Kidney capillary endothelial cell (primary cell): ENCODE measurements at places on chromosomes 4 and X.
A peak's percentile ranks its signal among the peaks of the same experiment; 100 is the strongest.

DNA sequence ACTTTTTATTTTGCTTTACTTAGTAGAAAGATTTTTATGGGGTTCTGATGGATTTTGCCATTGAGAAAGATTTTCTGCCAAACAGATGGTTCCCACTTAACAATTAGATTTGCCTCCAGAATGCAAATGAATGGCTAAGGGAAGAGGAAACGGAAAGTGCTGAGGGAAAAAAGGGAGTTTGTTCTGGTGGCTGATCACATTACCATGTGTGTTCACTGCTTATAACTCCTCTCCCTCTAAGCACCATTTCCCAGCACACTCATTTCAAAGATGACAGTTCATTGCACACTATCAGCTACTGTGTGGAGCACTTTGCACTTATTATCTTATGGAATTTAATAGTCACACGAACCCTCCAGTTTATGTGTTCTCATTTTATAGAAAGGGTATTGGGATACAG lies 68.0 kb upstream of the GRID2 start:
- no peak for DNase-seq

GRCh38 chrX:105017641-105018040 lies 202.9 kb downstream of the TEX13A start:
- no peak for DNase-seq

DNA sequence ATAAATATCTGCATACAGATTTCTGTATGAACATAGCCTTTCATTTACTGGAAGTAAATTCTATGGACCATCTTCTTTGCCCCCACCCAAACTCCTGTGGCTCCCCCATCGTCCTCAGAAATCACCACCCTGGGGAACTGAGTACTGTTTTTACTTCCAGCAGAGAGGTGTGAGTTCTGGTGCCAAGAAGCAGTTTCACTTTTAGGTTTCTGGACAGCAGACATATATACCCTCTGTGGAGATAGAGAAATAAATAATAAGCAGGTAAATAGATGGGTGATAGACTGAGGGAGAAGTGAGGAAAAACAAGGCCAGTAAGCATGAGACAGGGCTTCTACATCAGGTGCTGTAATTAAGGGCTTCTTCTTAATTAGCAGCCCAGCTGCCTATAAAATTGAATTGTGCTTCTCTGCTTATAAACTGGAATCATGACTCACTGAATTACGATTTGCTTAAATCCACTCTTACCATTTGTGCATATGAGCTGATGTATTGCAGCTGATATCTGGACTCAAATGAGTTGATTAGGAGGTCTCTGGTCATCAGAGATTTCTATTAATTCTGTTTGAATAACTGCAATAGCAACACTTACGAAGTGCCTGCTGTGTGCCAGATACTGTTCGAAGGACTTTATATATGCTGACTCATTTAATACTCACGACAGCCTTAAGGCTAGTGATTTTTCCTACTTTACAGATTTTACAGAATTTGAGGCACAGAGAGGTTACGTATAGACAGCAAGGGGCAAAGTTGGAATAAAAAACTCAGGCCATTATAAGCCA lies 60.8 kb upstream of the DHX15 start:
- no peak for DNase-seq

GRCh38 chrX:19810006-19810774 lies 77.2 kb downstream of the SH3KBP1 start:
- no peak for DNase-seq

DNA sequence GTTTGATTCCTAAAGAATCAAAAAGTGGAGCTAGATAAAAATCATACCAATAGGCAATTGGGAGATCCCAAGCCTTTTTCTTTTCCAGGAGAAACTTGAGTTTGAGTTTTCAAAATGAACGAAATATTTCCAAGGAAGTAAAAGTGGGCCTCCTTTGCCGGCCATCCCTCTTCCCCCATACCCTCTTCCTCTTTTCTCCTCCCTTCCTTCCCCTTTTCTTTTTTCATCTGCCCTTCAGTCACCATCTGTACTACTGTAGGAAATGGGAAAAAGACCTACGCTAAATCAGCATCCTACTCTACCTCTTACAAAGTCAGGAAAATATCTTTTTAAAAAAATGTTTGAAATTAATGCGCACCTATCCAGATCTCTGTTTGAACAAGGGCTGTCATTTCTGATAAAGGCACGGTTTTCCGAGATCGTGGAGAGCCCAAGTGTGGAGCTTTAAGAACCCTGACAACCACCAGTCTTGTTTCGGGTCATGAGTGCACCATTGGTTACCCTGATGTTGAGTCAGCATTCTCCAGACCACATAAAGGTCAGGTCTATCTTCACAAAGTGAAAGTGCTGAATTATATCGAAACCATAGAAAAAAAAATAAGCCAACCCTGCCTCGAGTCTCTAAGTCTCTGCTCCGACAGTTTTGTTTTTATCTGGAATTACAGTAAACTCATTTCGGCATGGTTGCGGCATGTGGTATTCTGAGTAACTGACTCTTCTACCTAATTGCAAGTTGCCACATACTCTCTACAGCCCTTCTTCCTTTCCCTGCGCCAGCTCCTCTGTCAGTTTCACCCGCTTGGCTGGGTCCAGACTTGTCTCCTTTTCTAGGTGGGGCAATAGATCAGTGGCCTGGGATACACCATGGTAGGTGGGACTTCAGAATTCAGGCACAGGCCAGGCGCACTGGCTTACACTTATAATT lies 140.2 kb upstream of the KLF3 start:
- DNase-seq, result no peak

DNA sequence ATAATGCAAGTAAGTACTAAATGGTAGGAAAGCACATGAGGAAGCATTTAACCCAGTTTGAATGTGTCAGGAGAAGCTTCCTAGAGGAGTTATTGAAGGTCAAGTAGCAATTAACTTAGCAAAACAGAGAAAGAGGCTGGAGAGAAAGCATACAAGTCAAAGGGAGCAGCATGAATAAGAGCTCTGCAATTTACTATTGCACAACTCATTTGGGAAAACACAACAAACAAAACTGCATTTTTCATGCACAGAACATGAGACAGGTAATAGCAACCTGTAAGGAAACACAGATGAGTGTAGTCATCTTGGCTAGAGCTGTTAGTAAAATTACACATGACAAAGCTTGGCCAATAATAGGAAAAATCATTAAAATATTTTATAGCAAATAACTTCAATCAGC lies 538.1 kb downstream of the PPP4R3C start:
- no peak for DNase-seq

DNA sequence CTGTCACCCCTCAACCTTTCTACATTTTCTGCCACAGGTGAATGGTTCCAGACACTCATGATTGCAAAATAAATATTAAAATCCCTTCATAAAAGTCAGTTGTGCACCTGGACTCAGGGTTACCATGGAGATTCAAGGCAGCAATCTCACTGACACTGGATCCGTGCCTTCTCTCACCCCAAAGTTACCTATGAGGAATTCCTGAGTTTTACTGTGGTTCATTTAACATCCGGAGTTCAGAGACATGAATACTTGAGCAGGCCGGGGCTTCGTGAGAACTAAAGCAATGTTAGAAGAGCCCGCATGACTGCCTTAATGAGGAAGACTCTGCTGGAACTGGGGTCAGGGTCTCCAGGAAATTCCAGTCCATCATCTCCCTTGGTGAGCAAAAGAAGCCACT lies 12.5 kb upstream of the CLNK start:
- no peak for DNase-seq

DNA sequence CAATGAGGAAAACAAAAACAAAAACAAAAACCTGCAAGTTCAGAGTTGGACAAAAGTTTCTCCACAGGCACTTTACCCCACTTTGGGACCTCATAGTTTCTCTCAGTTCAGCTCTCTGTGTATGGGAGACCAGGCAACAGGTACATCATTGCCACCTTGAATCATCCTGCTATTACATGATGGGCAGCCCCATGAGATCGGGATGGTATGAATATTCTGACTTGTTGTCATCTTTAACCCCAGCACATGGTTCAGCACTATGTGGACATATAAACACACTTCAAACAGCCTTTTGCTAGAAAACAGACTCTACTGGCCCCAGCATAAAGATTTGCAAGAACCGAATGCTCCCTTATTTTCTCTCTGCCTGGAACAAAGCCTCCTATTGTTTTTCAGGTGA lies 176.9 kb upstream of the SCML1 start:
- no peak for DNase-seq

GRCh38 chrX:110311437-110312230 lies 6.3 kb downstream of the AMMECR1 start:
- no peak for DNase-seq

GRCh38 chrX:153801669-153802068 lies 7.2 kb downstream of the SSR4 start:
- DNase-seq, result no peak

DNA sequence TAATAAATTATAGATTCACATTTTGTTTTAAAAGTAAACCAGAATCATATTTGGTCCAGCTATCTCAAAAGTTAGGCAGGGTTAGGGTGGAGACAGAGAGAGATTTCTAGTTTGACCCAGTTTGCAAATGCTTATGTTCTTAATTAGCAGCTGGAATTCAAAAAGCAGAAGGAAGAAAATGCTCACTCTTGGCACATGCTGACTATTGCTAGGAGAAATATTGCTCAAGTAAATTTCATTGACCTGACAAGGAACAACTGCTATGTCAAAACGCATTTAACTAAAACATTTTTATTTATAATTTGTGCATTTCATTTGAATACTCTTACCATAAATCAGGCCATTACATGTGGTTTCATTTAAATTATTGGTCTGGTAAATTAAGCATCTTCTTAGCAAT lies 131.8 kb downstream of the GLRA3 start:
- DNase-seq, result no peak

DNA sequence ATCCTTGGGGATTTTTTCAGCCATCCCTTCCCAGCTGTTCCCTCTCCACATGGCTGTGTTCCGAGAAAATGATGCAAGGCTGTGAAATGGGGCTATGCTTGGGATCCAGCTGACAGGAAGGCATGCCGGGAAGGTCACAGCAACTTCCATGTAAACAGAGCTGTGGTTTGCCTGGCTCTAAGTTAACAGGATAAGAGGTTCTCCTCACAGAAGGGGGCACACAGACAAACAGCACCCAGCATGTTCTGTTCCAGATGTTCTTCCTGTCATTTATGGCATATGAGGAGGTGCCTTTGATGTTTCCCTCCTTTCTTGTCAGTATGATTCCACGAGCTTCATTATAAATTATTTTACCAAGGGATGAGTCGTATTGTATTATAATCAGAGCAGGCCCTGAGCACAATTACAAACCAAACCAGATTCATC lies 220.7 kb downstream of the ANTXR2 start:
- DNase-seq, result no peak

DNA sequence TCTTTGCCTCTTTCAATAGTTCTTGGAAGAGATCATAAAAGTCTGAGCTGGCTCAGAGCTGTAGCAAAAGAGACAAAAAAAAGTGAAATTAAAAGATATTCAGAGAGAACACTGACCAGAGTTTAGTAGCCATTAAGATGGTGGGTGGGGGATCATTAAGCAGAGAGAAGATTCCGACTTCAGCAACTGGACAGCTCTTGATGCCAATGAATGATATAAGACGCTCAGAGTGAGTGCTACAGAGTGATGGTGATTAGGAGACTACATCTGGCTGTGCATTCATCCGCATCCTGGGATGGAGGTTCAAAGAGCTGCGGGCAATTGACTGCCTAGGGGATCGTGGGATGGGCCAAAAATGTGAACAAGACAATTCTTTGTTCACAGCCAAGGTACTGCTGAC lies 178.5 kb downstream of the PACRGL start:
- no peak for DNase-seq

DNA sequence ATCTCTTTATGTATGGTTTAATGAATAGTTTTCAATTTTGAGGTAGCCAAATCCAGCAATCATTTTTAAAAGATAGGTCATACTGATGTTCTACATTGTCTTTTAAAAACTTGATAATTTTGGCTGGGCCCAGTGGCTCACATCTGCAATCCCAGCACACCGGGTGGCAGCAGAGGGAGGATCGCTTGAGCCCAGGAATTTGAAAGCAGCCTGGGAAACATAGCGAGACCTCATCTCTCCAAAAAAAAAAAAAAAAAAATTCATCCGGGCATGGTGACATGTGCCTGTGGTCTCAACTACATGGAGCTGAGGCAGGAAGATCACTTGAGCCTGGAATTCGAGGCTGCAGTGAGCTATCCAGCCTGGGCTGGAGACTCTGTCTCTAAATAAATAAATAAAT lies 419.8 kb downstream of the GALNTL6 start:
- no peak for DNase-seq

GRCh38 chr4:5893004-5893580 lies at the start of gene CRMP1:
Gene CRMP1 (minus strand): TSS chr4:5893086. CDS start chr4:5892969, 117 bp downstream.
- peak; percentile 40 for DNase-seq
